ENCODE measurements at places on chromosomes 12 and 14.

GRCh38 chr14:77002335-77002734 lies 26.2 kb downstream of the IRF2BPL start:
- no peak for DNase-seq

DNA sequence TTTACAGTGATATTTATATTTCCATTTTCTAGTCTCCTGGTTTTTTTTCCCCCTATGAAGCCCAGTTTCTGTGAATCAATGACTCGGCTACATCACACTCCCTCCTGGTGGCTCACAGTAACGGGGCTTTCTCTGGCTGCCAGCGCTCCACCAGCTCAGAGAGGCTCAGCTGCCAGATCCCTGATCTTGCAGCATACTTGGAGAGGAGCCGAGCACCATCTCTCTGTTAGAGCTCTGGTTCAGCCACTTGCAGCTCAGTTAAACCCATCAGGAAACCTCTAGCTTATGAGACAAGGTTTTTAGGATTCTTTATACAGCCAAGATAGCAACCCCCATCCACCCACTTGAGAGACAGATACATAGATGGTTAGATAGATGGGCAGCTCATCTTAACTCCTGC lies 74.6 kb downstream of the CIT start:
- DNase-seq: no peak

- DNase-seq: no peak
Observed at GRCh38 chr14:38412654-38413053, 156.8 kb upstream of the CLEC14A start.

DNA sequence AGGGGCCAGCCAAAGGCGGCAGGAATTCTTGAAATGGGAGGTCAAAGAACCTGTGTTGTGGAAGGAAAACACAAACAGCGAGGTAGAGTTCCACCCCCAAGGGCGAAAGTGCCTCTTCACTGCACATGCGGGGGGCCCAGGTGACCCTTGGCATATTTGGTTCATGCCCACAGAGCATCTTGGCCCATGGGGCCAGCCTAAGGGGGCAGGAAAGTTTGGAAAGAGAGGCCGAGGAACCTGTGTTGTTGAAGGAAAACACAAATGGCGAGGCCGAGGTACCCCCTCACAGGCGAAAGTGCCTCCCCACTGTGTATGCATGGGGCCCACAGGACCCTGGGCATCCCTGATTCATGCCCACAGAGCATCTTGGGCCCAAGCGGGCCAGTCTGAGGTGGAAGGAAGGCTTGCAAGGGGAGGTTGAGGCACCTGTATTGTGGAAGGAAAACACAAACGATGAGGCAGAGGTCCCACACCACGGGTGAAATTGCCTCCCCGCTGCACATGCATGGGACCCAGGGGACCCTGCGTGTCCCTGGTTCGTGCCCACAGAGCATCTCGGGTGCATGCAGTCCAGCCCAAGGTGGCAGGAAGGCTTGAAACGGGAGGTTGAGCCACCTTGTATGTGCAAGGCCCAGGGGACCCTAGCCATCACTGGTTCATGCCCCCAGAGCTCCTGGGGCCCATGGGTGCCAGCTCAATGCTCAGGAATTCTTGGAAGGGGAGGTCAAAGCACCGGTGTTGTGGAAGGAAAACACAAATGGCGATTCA lies 384.1 kb downstream of the ALG10 start:
- DNase-seq: no peak

DNA sequence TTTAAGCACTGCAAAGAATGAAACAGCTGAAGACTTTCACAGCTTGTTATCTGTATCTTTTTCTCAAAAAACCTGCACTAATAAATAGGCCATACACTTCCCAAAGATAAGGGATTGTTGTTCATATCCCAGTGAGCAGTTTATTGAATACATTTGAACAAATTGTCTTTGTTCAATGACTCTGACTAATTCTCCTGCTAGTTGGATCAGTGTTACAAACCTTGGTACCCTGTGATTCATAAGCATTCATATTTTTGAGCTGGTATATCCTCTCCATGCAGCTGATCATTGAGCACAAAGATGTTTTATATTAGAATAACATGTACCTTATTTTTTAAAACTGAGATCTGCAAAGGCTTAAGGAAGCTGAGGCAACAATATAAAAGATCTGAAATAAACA lies 58.9 kb upstream of the FSCB start:
- no peak for DNase-seq

GRCh38 chr14:75437201-75438143 lies 9.7 kb downstream of the JDP2 start:
- DNase-seq: no peak

- no peak for DNase-seq
Observed at GRCh38 chr12:40105265-40105514, 691 bp downstream of the SLC2A13 start.

- no peak for DNase-seq
Observed at GRCh38 chr14:65958664-65959562, 527.3 kb upstream of the CCDC196 start.

DNA sequence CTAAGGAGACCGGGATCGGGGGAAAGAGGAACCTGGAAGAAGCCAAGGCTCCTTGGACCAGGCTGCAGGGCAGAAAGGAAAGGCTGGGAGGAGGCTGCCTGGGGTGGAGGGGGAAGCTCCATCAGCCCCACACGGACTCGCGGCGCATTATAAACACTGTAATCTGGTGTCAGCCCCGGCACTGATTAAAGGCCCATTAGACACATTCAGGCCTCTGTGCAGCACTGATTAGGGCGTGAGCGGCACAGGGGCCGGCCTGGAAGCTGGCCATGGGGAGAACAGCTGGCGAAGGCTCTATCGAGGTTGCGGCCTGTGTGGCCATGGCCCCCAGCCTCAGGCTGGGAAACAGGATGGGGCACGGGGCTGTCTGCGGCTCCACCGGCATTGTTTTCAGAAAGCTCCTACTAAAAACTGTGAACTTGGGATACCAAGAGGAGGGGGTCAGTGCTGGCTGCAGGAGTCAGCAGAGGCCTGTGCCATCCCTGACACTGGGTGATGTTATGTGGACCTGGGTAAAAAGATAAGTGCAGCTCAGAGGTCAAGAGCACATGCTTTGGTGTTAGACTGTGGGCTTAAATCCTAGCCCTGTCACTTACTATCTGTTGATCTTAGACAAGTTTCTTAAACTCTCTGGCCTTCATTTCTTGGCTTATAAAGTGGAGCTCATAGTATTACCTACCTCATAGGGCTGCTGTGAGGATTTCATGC lies 10.6 kb downstream of the ACVRL1 start:
- DNase-seq: no peak

- no peak for DNase-seq
Observed at GRCh38 chr12:81644503-81644902, 114.6 kb downstream of the PPFIA2 start.

DNA sequence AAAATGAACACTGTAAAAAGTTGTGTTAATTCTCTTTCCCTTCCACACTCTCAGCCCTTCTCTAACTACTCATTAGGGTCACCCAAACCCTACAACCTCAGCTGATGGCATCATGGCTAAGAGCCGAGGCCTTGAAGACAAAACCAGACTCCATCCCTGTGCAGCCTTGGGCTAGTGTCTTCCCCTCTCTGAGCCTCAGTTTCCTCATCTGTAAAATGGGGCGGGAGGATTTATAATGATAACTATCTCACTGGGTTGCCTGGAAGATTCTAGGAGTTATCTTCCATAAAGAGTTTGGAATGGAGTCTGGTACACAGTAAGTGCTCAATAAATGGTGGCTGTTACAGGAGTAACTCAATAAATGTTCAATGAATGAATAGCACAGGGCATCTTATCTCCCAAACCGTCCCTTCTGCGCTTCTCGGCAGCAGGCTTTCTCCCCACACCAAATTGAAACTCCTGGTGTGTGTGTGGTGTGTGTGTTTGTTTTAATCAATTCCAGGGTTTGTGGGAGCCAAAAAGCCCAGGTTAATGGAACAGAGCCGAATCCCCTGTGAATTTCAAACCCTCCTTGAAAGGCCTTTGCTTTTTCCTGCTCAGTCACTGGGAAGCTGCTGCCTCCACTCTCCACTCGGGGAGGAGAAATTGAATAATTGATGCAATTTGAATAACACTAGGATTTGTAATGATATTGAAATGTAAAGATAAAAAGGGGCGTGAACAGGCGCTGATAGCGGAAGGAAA lies 61.2 kb upstream of the FAM222A start:
- no peak for DNase-seq

DNA sequence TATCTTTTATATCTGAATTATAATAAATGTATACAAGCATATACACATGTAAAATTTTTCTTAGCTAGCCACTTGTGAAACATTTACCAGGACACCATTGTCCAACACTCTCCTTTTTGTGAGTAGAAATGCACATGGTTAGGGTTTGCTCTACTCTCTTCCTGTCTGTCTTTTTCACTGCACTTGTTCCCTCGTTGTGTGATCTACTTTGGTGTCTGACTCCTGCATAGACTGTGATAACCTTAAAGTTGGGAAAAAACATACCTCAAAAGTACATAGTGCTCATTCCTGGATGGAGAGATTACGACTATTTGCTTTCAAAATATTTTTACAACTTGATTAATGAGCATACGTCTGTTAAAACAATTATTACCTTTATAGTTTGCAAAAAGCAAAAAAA lies 294.1 kb upstream of the FLRT2 start:
- no peak for DNase-seq

- DNase-seq: no peak
Observed at GRCh38 chr14:99266181-99267178, 5.5 kb downstream of the BCL11B start.

GRCh38 chr14:20683125-20683890 lies 1.1 kb upstream of the RNASE4 start:
- no peak for DNase-seq

GRCh38 chr14:29144621-29145020 lies 378.0 kb downstream of the FOXG1 start:
- no peak for DNase-seq

DNA sequence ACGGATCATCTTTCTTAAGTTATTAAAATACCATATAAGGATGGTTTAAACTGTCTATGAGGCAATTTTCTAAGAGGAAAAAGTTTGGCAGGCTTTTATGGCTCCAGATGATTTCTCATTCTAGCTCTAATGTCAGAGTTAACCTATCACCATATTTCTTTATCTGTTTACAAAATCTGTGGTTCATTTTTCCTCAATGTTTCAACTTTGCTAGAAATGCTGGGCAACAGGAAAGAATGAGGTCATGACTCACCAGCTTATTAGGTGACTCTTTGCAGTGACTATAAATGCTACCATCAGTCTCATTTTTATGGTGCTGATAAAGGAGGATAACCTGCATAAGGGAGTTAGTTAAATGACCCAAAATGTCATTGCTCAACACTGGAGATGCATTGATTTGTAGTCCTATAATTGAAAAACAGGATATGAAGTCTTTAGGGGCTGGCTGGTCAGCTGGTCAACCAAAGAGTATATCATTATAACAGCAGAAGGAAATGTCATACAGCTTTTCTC lies 45.3 kb upstream of the RAP1B start:
- DNase-seq: no peak
